SJSA1 (cell line): ENCODE measurements at places on chromosomes 6 and 20. TPM values are rescaled to one million over a fixed set of nuclear protein-coding genes. Genes with fewer than 3 reads are reported as not detected.

DNA sequence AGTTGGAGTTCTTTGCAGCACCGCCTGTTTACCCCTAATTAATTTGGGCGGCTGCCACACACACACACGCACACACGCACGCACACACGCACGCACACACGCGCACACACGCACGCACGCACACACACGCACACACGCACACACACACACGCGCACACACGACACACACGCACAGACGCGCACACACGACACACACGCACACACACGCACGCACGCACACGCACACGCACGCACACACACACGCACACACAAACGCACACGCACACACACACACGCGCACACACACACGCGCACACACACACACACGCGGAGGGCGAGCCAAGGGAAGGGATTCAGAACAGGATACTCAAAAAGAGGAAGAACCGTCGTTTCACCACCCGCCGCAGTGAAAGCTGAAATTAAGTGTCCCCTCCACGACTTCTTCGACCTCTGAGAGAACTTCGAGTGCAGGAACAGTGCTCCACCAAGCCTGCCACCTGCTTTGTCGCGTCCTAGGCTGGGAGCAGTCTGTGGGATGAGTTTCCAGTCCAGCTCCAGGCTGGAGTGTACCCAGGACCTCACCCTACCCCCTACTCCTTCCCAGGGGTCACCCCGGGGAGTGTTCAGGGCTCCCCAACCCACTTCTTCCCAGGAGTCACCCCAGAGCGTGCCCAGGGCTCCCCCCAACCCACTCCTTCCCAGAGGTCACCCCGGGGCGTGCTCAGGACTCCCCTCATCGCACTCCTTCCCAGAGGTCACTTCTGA is 1.1 kb downstream of the RNASET2 start:
- no peaks in the 10 kb centered on the region for H3K36me3 ChIP-seq
- DNase-seq, result no peak
- H3K27me3 ChIP-seq, result no peaks in the 10 kb centered on the region

- DNase-seq, result no peak
- no peaks in the 10 kb centered on the region for H3K36me3 ChIP-seq
- H3K4me1 ChIP-seq, result no peaks in the 10 kb centered on the region
- no peak overlapping the region for H3K27ac ChIP-seq
Observed at GRCh38 chr20:54494303-54495006, 19.1 kb downstream of the DOK5 start.

DNA sequence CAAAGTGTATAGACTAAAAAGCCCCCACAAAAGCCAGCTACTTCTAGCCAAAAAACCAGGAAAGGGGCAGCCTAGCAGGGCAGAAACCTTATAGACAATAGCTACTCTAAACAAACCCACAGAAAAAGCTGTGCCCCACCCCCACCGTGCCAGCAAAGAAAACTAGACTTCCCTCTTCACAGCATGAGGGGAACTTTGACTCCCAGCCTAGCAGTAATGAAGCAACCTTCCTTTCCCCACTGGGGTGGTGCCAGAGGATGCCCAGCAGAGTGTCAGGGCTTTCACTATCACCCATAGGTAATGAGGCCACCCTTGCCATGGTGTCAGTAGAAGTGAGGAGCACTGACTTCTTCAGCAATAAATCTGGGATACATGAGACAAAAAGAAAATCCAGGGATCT is 99.0 kb upstream of the LGSN start:
- H3K4me3 ChIP-seq, result no peak overlapping the region
- H3K27ac ChIP-seq, result no peak overlapping the region
- H3K4me1 ChIP-seq, result no peaks in the 10 kb centered on the region
- H3K27me3 ChIP-seq, result no peaks in the 10 kb centered on the region

- DNase-seq, result peak; percentile 66
- peak overlapping the region; percentile 15 for H3K27ac ChIP-seq
- no peak overlapping the region for H3K4me3 ChIP-seq
Observed at GRCh38 chr20:32325706-32326503, 32.2 kb upstream of the ASXL1 start.

DNA sequence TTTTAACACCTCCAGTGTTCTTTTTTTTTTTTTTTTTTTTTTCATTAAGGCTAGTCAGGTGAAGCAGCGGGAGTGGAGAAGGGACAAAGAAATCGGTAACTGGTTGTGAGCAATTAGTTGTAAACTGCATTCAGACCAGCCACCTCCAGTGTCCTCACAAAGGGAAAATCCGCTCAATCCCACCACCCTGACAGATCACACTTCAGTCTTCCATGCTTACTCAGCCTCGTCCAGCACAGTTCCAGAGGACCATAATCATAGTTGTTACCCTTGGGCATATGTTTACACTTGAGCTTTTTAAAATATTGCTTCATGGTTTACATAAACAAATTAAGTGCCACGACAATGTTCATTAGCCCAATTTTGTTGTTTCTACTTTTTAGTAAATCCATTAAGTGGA is 10.2 kb downstream of the DYNLRB1 start:
- H3K4me1 ChIP-seq, result peaks cover 55% of the 10 kb centered on the region
- H3K4me3 ChIP-seq, result no peak overlapping the region
- peaks cover 66% of the 10 kb centered on the region for H3K36me3 ChIP-seq
- H3K27ac ChIP-seq, result peak overlapping the region; percentile 42
- no peak for DNase-seq

GRCh38 chr6:65852369-65852852 is 145.4 kb upstream of the EYS start:
- no peaks in the 10 kb centered on the region for H3K4me1 ChIP-seq
- H3K27ac ChIP-seq, result no peak overlapping the region

DNA sequence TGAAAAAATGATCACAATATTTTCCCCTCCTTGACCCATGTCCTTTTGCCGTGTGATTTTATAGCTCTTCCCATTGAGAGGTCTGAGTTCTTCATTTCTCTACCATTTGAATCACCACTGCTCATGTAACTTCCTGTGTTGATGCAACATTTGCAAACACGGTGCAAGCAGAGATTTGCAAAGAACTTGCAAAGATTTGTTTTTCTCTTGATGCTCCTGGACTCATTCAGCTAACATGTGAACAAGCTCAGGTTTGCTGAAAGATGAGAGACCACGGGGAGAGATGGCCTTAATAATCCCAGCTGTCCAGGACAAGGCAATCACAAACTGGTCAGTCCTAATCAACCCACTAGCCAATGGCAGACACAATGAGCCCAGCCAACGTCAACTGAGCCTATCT is 8.6 kb downstream of the VNN2 start:
- H3K4me1 ChIP-seq, result no peaks in the 10 kb centered on the region
- no peak overlapping the region for H3K4me3 ChIP-seq
- DNase-seq, result no peak
- H3K27me3 ChIP-seq, result no peaks in the 10 kb centered on the region

DNA sequence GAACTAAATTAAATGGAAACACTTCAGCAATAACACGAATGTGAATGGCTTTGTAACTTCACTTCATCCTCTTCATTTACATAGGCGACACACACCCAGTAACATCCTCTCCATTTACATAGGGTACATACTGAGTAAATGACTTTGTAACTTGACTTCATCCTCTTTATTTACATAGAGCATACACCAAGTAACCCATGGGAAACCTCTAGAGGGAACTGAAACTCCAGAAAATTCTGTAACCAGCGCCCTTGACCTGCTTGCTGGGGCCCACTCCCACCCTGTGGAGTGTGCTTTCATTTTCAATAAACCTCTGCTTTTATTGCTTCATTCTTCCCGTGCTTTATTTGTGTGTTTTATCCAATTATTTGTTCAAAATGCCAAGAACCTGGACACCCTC is 81.6 kb upstream of the OPRM1 start:
- H3K4me3 ChIP-seq, result no peak overlapping the region
- peaks cover 4% of the 10 kb centered on the region; the same call in 1 of the 2 replicates for H3K27me3 ChIP-seq
- no peak for DNase-seq

DNA sequence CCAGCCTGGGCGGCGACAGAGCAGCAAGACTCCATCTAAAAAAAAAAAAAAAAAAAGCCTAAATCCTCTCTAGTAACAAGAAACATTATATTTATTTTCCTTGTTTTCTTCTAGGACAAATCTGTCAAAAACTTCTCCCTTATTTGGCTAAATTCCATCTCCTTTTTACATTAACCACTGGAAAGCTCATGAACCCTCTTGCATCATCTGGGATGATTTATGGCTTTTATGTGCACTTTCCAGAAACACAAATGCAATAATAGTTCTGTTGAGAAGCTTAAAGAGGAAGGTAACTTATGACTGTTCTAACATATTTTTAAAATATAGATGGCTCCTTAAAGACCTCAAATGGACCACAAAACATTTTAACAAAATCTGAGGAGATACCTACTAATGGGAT is 526.1 kb upstream of the SPTLC3 start:
- H3K4me3 ChIP-seq, result no peak overlapping the region
- no peaks in the 10 kb centered on the region for H3K27me3 ChIP-seq
- no peak overlapping the region for H3K27ac ChIP-seq
- H3K36me3 ChIP-seq, result no peaks in the 10 kb centered on the region
- DNase-seq, result no peak

- H3K4me1 ChIP-seq, result peaks cover 30% of the 10 kb centered on the region
- no peaks in the 10 kb centered on the region for H3K36me3 ChIP-seq
- H3K27me3 ChIP-seq, result no peaks in the 10 kb centered on the region
- H3K4me3 ChIP-seq, result no peak overlapping the region
Observed at GRCh38 chr6:45619211-45619760, 241.6 kb upstream of the SUPT3H start.

DNA sequence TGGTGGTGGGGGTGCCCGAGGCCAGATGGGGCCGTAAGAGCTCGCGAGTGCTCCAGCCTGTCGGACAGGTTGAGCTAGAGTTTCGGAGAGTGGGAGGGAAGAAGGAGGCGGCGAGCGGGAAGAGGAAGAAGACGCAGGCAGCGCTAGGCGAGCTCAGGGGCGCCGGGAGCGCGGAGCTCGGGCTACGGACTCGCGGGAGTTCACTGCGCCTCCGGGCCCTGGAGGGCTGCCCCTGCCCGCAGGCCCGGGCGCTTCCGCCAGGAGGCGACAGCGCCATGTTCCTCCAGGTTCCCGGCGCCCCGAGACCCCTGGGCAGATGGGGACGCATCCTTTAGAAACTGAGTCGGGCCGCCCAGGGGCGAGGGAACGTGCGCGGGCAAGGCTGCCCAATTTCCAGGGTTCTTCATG is 984 bp downstream of the TFAP2C start:
- peaks cover 42% of the 10 kb centered on the region for H3K4me1 ChIP-seq
- peak overlapping the region; percentile 46 for H3K4me3 ChIP-seq
- H3K27me3 ChIP-seq, result peaks cover 65% of the 10 kb centered on the region
- no peak for DNase-seq
- no peak overlapping the region for H3K27ac ChIP-seq

DNA sequence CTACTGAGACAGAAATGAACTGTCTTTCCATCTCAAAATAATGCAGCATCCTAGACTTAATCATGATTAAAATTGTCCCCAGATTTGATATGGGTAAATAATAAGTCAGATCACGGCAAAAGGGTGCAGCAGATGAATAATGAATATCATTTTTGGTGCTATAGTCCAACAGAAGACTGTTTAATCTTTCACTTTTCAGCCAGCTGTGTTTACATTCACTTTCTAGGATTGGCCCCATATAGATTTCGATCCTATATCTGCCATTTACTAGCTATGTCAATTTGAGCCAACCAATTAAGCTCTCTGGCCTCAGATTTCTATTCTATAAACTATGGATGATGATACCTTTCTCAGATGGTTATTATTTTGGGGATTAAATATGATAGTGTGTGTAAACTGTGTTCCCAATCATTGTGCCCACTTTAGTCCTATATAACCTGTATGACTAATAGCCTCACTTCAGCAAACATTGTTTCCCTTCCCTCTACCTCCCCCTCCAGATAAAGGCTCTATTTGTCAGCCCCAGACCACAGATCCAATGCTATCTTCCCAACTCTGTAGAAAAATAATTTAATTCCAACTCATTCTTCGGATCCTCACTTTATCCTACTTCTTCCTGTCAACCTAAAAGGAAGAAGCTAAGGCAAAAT is 53.6 kb upstream of the NT5E start:
- H3K36me3 ChIP-seq, result no peaks in the 10 kb centered on the region
- no peaks in the 10 kb centered on the region for H3K27me3 ChIP-seq
- no peak overlapping the region for H3K4me3 ChIP-seq
- no peak overlapping the region for H3K27ac ChIP-seq
- no peak for DNase-seq

GRCh38 chr6:36774331-36774730 is 64.9 kb downstream of the CPNE5 start:
- no peak overlapping the region for H3K4me3 ChIP-seq
- H3K27me3 ChIP-seq, result 0 out of 2 replicates have a peak, but pooled peaks cover 3% of the 10 kb centered on the region
- no peak overlapping the region for H3K27ac ChIP-seq
- DNase-seq, result no peak

- H3K36me3 ChIP-seq, result no peaks in the 10 kb centered on the region
- DNase-seq, result no peak
- H3K27me3 ChIP-seq, result no peaks in the 10 kb centered on the region
- no peak overlapping the region; the same call in 1 of the 2 replicates for H3K27ac ChIP-seq
- H3K4me3 ChIP-seq, result no peak overlapping the region
Observed at GRCh38 chr6:84416043-84416657, 188.7 kb upstream of the CEP162 start.

- H3K4me1 ChIP-seq, result peaks cover 10% of the 10 kb centered on the region
- H3K27me3 ChIP-seq, result no peaks in the 10 kb centered on the region
- H3K27ac ChIP-seq, result no peak overlapping the region
- H3K4me3 ChIP-seq, result no peak overlapping the region
- no peak for DNase-seq
Observed at GRCh38 chr6:34679552-34680253, 16.9 kb downstream of the ILRUN start.

The MAFB gene
- total RNA-seq, result not detected in 2 replicates

The HLA-DQB1 gene
- total RNA-seq, result not detected in 2 replicates

The HLA-DPA1 gene
- total RNA-seq, result not detected in 2 replicates

The PRPH2 gene
- not detected in 2 replicates for total RNA-seq

The SAMD3 gene
- 0.29 TPM in 1 of 2 replicates, not detected in the other for total RNA-seq
